Upper lobe of left lung (tissue), 6 donors: ENCODE measurements at places on chromosomes 4 and X. TPM values are rescaled to one million over a fixed set of nuclear protein-coding genes. Genes with fewer than 3 reads are reported as not detected.

GRCh38 chr4:17788956-17789355 lies 7.5 kb upstream of the FAM184B start:
- H3K4me3 ChIP-seq = no peak overlapping the region
- no peak overlapping the region for H3K27ac ChIP-seq
- DNase-seq = no peak
- no peaks in the 10 kb centered on the region for H3K4me1 ChIP-seq
- no peaks in the 10 kb centered on the region for H3K27me3 ChIP-seq
- peaks cover 6% of the 10 kb centered on the region for H3K36me3 ChIP-seq

Gene TCEAL4
- 94.3 TPM for total RNA-seq

Gene MMAA
- total RNA-seq = 11.1 TPM

DNA sequence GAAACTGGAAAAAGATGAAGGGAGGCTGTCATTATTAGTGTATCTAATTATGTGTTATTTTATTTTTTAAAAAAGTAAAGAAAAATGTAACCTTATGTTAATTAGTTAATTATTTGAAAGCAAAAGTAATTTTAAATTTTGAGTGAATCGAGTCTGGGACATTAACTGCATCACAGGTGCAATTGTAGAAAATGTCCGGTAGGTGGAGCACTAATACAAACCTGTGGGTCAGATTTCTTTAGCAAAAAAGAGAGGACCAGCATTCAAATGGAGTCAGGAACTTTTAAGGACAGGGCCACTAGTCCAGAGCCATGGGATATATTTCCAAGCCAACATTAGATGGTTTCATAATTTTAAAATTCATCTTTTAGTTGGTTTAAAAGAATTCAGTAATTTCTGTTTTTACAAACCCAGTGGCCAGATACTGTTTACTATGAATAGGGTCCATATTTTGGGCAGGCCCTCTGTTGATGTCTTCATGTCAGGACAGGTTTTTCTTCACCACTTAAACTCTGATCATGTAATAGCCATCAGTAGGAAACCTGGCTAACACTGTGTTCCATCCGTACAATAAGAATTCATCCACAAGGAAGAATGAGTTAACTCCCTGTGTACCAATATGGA lies 27.2 kb downstream of the BST1 start:
- no peak for DNase-seq
- H3K4me3 ChIP-seq = no peak overlapping the region

Gene ARL9
- not detected for total RNA-seq

DNA sequence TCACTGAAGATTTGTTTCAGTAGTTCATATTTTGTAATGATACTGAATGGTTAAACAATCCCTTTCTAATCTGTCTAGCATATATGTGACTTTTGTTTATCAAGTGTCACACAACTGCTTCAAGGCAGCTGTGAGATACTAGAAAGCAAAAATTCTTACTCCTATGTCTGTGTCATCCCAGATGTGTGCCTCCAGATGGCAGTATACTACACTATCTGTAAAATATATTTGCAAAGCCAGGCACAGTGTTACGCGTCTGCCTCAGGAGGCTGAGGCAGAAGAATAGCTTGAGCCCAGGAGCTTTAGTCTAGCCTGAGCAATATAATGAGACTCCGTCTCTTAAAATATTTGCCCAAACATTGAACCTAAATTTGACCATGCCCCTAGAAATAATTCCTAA lies 4.0 kb downstream of the NUDT10 start:
- no peaks in the 10 kb centered on the region for H3K36me3 ChIP-seq
- DNase-seq = no peak
- H3K4me3 ChIP-seq = no peak overlapping the region
- no peak overlapping the region for H3K27ac ChIP-seq
- H3K27me3 ChIP-seq = no peaks in the 10 kb centered on the region

DNA sequence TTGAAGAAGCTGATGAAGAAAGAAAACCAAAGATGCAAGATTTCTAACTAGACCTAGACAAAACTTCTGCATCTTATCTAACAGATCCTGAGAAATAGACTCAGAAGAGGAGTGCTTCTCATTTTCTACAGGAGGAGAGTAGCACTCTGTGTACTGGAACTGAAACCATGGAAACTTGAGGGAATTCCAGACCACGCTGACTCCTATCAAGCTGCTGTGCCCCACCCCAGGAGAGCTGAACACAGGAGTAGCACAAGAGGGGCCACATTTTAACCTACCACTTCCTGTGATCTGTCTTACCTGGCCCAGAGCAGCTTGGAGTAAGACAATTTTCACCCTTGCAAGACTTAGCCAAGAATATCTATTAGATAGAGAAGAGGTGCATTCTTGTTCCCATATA lies 248.9 kb downstream of the SCFD2 start:
- no peak for DNase-seq
- no peak overlapping the region for H3K27ac ChIP-seq

Gene CT45A5
- total RNA-seq = not detected

Gene TLR8
- 24.5 TPM for total RNA-seq
